Hindlimb muscle (tissue), 1 donor: ENCODE measurements at places on chromosomes 1 and 21.

GRCh38 chr21:44529503-44530125 lies 10.4 kb downstream of the KRTAP10-1 start:
- DNase-seq: no peak

DNA sequence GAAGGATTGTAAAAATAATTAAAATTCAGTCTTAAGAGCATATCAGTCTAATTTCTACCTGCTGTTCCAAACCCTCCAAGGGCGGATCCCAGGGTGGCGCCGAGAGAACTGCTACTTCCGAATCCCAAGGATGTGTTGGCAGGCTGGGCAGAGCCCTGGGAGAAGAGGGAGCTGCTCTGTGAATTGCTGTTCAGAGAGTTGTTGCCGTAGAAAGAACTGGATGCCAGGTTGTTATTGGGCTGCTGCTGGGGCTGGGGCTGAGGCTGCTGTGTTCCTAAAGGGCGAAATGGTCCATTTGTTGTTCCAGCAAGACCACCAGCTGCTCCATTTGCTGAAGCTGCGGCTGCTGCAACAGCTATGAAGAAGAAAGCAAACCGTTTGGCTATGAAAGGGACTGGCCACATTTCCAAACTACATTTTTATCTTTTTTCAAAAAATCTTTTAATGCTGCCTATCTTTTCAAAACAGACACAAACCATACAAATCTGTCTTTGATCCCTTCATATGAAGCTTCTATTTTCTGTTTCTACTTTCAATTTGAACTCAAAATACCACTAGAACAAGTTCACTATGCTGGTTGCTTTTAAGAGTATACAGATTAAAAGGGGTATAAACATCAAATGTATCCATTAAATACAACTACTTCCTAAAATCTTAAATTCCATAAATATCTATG lies 57.5 kb upstream of the SDC3 start:
- DNase-seq: no peak

- no peak for DNase-seq
Measured at GRCh38 chr1:14930247-14930965, 223.1 kb upstream of the TMEM51 start.

DNA sequence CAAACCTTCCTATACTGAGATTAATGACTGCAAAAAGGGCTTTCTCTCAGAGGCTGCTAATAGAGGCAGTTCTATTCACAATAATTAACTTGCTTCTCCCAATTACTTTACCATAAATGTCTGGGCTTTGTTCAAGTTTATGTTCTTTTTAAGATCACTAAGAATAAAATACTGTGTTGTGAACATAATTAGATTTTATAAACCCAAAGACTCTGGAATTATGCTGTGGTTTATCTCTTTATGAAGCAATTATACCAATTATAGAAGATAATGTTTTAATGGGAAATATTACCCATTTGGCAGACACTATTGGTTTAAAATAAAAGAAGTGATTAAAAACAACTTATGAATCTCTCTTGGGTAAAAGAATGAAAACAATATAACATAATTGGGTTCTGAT lies 43.5 kb upstream of the IL12RB2 start:
- no peak for DNase-seq

DNA sequence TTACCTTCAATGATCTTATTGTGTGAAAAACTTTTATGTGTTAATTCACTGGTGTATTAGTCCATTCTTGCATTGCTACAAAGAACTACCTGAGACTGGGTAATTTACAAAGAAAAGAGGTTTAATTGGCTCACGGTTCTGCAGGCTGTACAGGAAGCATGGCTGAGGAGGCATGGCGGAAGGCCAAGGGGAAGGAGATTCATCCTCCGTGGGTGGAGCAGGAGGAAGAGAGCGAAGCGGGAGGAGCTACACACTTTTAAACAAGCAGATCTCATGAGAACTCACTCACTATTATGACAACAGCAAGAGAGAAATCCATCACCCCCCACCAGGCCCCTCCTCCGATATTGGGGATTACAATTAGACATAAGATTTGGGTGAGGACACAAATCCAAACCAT lies 44.2 kb upstream of the RGS7 start:
- no peak for DNase-seq

DNA sequence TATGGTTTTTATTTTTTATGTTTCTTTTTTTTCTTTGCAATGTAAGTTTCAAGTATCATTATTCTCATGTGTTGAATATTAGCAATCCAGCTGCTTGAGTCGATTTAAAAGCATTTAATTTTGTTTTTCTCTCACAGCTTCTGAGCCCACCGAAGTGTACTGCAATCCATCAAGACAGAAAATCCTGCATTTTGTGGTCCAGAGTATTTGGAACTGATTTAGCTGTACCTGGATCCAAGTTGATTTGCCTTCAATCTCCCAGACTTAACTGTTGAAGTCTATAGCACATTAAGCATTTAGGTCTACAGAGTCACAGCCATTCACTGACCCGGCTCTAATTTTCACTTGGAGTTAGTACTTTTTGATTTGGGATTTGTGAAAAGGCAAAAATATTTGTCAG lies 622.9 kb upstream of the ADAMTS5 start:
- no peak for DNase-seq

DNA sequence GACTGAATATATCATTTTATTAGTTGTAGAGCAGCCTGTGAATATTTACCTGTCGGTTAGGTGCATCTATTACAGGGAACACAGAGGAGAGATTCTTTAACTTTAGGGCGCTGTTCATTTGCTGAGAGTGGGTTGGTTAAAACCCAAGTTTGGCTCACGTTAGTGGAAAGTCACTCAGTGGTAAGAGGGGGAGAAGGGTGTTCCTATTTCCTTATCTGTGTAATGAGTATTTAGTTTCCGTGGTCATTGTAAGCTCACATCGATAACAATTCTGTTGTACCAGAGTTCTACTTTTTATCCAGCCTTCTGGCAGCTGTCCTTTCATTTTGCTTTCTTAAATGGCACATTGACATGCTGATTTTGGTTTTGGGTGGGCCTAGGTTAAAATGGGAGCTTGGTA lies 773.2 kb upstream of the ADAMTS5 start:
- DNase-seq: no peak
